ENCODE measurements at places on chromosomes 3 and 15. TPM values are rescaled to one million over a fixed set of nuclear protein-coding genes. Genes with fewer than 3 reads are reported as not detected.

DNA sequence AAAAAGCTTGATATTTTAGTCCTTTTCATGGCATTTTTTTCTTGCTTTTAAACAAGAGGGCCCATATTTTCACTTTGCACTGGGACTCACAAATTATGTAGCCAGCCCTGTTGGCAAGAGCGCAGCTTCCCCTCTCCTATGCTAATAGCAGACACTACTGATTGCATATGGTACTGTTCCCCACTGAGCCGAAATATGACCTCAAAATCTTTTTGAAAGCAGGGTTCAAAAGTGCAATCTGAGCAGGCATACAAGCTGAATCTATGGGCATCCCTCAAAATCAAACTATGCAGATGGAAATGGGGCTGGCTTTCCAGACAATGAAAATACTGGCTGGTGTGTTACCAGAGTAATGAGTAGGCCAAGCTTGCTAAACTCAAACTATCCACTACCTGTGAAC is 225.2 kb upstream of the SETMAR start:
- DNase-seq: no peak

GOLGA8K gene
- not detected for total RNA-seq

CGNL1 gene
- 19.6 TPM for total RNA-seq

DNA sequence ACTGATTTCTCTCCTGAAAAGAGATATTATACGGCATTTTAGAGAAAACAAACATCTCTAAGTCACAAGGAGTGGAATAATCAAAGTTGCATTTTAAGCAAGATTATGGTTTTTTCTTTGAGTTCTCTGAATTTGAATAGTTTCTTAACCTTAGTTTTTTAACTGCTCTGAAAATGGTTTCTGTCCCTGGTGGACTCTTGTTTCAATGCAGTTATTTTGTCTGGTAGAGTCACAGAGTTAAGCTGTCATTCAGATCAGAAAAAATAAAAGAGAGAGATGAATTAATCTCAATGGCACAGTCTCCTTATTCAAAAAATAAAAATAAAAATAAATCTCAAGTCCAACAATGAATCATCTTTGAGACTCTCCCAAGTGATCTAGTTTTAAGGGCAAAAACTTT is 19.0 kb downstream of the AGTR1 start:
- no peak for DNase-seq

BBS4 gene
- 11.4 TPM for total RNA-seq

PLA2G4D gene
- total RNA-seq: 31.5 TPM

ARL13B gene
- 9.1 TPM for total RNA-seq

C3orf33 gene
- 0.59 TPM for total RNA-seq

CATSPER2 gene
- total RNA-seq: 1.4 TPM

- DNase-seq: no peak
Measured at GRCh38 chr3:15997274-15997943, 177.1 kb upstream of the GALNT15 start.

SUCNR1 gene
- total RNA-seq: 0.72 TPM

DNA sequence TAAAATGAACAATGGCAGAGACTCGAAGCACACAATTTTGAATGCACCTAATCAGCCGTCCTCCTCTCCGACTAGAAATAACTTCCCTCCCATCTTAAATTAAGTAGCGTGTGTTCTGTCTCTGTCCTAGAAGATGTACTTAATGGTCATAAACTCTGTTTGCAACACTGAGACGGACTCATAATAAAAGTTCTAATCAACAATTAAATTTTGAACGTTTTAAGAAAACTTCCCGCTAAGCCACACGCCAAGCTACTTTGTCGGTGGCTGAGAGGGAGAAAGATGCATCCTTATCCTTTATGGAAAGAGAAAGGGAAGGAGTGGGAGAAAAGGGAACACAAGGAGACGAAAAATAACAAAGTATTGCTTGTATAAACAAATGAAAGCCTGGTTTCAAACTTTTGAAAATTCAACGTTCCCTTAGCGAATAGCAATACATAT is 989 bp downstream of the GNB4 start:
- DNase-seq: no peak

DNA sequence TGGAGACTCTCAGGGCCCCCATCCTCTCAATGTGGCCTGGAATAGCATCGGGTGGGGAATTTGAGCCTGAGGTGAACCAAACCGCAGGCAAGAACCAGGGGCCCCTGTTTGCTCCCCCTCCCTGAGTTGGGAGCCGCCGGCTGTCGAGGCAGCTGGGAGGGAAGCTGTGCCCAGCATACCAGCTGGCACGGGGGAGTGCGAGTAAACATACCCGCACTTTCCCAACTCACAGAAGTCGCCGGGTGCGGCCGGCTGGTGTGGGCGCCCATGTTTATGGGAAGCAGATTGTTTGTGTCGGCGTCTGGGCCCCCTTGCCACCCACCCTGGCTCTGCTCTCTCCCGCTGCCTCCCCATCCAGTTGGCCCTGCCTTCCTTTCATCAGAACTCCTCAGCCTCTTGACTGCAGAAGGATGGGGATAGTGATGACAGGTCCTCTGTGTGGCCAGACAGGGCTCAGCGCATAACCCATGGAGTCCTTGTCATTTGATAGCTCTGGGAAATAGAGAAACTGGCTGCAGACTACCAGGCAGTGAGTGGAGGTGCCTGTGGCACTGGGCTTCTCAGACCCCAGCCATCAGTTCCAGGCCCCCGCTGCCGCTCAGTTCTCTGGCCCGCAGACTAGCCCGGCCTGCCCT is 60.4 kb downstream of the CACNA2D2 start:
- no peak for DNase-seq

DNA sequence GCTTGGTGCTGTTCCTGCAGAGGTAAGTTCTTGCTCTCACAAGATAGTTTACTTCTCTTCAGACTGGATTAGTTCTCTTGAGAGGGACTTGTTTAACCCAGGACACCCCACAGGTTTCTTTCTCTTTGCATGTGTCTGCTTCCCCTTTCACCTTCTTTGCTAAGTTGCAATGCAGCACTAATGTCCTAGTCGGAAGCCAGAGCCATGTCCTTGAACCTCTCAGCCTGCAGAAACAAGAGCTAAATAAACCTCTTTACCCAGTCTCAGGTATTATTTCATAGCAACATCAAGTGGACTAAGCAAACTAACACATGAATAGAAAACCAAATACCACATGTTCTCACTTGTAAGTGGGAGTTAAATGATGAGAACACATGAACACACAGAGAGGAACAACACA is 915.2 kb downstream of the NSUN3 start:
- DNase-seq: no peak

TMC3 gene
- total RNA-seq: not detected

GRCh38 chr15:69673291-69673881 is 220.8 kb downstream of the RPLP1 start:
- no peak for DNase-seq

CHST13 gene
- total RNA-seq: not detected

RTP4 gene
- 0.21 TPM for total RNA-seq

DNA sequence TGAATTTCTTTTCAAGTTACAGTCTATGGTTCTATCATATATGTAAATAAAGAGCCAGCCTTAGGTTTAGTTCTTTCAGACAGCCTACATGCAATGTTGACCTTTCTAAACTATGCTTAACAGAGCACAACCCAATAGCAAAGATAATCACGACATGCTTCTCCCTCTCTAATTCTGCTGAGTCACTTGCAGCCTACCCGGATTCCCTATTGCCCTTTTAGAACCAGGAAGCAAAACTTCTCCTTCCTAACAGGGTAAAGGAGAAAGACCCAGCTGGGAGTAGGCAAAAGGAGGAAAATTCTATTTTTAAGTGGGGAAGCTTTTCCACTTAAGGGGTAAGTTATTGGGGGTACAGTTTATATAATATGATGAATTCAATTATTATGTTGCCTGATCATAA is 79.3 kb downstream of the SLC7A14 start:
- no peak for DNase-seq

SLC28A2 gene
- total RNA-seq: not detected

MCF2L2 gene
- total RNA-seq: 0.88 TPM

GABRA5 gene
- not detected for total RNA-seq

GRCh38 chr3:14439501-14440167 is 37.2 kb downstream of the SLC6A6 start:
- no peak for DNase-seq

DNA sequence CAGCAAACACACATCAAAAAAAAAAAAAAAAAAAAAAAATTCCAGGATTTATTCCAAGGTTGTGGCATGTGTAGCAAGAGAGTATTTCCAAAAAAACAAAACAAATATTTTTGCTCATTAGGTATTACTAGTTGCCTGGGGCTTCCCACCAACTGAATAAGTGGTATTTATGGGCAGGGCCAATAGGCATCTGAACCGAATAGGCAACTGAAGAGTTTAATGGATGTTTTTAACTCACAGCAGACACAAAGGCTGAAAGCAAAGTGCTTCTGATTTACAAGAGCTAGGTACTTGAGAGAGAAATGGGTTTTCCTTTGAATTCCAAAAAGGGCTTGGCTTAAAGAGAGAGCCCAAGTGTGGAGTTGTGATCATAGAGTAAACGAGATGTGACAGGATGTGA is 21.4 kb downstream of the EIF4E3 start:
- DNase-seq: no peak
